ENCODE measurements at places on chromosomes 12 and 14.

DNA sequence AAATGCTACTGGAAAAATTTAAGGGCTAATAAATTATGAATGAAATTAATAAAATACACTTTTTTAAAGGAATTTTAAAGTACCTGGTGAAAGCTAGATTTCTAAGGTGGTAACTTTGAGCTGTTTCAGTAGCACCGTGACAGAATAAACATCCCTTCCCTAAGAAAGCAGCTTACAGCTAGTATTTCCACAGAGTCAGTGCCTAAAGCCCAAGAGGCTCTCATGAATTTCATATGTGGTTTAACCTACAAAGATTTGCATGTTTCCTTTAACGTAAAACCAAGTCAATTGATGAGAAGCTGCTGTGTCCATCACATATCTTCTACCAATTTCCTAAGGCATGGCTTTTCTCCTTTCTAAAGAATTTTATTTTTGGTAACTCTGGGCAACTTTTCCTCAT, 56.8 kb downstream of the IFNG start:
- no peak for DNase-seq

DNA sequence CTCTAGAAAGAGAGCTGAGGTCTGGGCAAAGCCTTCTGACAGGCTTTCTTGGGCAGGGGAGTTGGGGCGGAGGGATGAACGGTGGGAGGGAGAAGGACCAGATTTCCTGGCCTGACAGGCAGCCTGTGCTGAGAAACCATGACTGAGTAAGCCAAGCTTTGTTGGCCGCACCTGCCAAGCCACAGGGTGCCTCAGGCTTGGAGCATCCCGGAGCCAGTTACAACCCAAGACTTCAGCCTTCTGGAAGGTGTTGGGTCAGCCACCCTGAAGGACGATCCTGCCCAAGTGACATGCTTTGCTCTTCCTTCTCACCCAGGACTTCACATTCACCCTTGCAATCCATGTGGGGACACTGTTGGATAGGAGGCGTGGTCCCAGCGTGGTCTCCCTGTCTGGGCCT, 21.0 kb upstream of the AQP2 start:
- DNase-seq, result no peak

DNA sequence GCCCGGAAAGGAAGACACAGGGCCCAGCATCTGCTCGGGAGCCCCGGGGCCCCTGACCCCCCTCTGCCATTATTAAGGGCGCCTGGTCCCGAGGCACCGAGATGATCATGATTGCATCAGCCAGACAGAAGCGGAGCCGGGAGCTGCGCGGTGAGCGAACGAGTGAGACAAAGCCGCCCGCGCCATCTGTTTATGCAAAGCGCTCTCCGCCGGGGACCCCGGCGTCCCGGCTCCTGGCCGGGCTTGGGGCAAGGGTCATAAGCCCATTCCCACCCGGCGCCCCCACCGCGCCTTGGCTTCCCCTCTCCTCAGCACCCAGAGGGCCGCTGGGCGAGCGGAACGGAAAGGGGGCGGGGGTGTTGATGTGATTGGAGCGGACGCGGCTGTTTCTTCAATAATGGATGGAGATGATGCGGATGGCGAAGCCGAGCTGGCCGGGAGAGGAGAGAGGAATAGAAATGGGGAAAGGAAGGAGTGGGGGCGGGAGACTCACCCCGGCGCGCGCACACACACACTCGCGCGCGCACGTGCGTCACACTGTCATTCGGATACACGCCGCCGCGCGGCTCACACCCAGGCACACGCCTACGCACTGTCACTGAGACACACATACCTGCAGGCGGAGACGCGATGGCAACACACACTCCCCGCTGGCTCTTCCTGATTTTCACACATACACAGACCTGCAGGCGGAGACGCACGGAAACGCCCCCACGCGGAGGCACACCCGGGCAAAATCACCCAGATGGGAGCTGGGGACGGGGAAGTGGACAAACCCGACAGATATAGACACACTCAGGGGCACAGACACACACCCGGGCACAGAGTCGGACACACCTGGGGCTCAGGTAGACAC, 10.7 kb downstream of the STAC3 start:
- DNase-seq, result no peak

DNA sequence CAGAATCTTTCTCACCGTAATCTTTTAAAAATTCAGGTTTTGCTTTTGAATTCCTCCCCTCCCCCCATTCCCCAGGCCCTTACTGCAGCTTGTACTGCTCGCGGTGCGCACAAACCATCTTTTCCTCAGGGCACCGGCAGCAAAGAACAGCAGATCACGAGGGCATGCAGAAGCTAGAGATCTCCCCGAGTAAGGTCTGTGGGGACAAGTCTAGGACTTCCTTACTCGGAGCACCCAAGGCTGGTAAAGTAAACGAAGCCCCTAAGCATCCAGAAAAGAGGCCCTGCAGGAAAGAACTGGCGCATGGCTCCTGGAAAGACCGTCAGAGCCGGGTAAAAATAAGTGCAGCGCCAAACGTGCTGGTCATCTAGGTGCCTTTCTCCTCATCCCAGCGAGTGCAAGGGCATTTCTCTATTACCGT, 727 bp downstream of the LDHB start:
- peak; percentile 60 for DNase-seq

GRCh38 chr14:72745546-72745945, 148.4 kb downstream of the DPF3 start:
- no peak for DNase-seq

DNA sequence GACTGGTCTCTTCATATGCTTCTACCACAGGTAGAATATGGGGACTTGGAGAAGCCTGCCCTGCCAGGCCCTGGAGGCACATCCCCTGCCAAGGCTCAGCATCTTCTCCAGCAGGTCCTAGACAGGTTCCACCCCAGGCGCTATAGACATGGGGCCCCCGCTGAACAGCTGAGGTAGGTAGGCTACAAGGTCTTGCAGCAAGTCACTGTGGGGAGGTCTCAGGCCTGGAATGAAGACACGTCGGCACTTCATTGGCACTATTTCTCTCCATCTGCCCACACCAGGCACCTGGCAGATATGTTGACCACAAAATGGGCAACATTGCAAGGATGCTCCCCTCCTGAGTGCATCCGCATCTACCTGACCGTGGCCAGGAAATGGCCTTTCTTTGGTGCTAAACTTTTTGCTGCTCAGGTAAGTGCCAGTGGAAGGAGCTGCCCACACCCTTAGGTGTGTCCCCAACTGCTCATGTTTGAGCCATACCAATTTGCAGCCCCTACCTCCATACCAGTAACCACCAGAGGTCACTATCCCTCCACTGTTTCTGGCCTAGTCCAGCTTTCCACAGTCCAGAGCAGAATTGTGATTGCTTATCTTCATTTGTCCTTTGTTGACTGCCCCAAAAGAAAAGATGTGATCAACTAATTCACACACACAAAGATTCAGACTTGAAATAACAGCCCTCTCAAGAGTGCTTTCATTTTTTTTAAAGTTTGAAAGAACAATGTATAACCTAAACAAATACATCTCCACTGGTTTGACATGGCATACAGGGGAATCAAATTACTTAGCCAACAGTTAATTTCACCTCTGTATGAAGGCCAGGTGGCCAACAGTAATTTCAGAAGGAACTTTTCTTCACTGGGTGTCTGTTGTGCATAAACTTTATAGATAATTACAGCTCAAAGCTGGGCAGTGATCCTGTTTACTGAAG, 16.1 kb downstream of the PIGH start:
- DNase-seq, result no peak

- no peak for DNase-seq
These were observed 25.0 kb downstream of the KIF21A start for GRCh38 chr12:39417916-39418315.

DNA sequence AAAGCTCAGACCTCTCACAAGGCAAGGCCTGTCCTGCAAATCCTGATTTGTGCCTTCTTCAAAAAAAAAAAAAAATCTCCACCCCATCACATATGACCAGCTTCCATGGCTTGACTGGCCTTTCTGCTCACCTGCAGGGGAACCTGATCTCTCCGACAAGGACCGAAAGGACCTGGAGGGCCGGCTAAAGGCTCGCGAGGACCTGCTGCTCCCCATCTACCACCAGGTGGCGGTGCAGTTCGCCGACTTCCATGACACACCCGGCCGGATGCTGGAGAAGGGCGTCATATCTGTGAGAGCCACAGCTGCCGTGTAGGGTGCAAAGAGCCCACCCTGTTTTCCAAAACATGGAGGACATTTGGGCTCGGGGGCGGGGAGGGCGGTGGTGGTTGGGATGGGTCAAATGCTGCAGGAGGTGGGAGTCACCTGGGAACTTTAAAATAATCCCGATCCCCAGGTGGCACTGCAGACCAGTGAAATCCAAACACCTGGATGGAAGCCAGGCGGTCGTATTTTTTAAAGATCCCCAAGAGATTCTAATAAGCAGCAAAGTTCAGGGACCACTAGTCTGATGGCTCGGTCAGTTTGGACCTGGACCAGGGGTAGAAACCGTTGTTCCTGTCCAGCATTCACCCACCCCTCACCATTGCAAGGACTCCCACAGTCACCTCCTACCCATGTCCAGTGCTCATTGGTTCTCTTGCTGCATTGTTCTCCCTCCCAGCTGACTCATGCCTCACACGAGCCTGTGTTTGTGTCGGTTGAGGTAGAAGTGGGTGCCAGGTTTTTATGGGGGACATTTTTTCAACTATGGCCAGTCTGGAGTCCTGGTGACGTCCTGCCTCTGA, 44.8 kb downstream of the FOXN4 start:
- peak; percentile 12 for DNase-seq

GRCh38 chr12:101901777-101902176, 24.4 kb downstream of the DRAM1 start:
- DNase-seq, result no peak

DNA sequence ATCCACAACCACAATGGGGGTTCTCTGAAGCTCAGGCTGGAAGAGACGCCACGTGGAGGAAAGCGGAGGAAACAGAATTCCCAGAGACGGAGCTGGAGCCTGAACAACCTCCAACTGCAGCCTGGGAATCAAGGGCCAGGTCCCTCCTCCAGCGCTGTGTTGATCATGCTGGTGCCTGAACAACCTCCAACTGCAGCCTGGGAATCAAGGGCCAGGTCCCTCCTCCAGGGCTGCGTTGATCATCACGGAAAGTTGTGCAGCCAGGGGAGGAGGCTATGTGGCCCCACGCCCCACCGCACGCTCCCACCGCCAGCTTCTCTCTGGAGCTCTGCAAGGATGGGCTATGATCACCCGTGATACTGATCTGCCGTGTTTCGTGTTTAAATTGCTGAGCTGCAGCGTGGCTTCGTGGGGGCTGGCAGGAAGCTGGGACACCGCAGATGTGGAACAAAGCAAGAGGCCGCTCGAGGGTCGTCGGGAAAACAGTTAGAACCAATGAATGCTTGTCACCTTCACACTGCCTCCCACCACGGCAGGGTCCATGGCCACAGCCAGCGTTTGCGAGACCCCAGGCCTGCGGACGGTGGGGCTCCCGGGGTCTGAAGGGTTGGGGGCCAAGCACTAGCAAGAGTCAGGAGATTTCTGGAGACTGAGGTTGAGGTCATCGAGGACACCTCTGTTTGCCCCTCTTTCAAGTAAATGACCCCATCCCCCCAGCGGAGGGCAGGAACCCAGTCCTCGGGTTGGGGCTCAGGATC, 51.8 kb upstream of the FBRSL1 start:
- DNase-seq, result no peak

- DNase-seq, result no peak
These were observed 527.7 kb downstream of the FUT8 start for GRCh38 chr14:65940056-65940735.

DNA sequence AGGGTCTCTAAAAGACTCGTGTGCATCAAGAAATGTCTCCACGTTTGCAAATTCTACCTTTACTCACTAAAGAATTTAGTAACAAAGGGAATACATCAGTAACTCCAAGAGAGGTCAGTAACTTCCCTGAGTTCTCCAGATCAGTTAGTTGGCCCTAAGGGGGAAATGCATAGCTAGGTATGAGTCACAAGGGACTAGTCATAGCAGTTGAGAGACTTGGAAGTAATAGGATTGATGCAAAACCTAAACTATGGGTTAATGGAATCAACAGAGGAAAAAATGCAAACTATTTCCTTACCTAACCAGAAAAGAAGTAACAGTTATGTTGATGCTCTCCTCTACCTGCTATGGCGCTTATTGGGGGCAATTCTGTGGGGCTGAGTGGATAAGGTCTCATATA, 148.8 kb upstream of the GARIN6 start:
- DNase-seq, result no peak

GRCh38 chr12:69821456-69822159, 3.4 kb upstream of the MYRFL start:
- DNase-seq, result no peak

DNA sequence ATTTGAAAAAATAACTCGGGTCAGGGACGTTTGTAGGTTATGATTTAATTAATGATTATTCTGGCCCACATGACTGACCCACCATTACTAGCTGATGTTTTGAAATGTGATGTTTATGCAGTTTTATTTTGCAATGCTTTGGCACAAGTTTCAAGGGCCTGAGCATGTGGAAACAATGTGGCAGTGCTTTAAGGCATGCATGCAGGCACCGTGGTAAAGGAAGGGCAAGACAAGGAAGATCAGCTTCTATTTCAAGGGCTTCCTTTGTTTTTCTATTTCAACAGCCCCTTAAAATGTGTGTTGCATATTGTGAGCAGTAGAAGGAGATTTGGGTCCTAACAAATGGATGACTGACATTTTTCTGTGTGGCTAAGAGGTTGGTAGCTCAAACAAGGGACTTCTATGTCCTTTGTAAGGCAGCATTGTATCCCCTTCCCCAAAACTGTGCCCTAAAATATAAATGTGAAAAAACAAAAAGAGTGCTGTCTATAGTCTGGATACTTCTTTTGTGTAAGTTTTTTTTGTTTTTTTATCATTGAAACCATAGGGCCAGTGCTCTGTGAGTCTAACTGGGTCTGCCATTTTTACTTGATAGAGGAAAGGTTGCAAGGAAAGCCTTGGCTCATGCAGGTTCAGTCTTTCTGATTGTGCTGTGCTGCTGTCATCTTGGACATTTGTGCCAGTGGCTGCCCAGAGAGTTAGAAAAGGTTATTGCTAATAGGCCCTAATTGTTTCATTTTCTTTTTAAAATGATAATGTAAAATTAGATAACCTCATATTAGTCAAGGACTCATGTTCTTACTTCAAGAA, 103.5 kb downstream of the FGD4 start:
- no peak for DNase-seq

DNA sequence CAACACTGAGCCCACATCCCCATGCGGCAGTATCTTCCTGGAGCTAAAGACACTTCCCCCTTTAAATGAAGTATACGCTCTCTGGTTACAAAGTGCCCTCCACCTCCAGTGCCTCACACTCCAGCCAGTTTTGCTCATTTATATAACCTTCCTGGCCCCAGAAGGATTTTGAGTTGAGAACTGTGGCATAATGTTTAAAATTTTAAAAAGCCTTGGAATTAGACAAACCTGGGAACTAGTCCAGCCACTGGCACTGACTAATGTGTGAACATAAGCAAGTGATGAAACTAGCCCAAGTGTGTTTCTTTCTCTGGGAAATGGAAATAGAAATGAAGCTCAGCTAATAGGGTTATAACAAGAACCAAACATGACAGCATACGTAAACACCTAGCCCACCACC, 723.7 kb upstream of the USP15 start:
- DNase-seq, result no peak

GRCh38 chr14:94614802-94615201, 2.6 kb downstream of the SERPINA3 start:
- DNase-seq, result no peak

DNA sequence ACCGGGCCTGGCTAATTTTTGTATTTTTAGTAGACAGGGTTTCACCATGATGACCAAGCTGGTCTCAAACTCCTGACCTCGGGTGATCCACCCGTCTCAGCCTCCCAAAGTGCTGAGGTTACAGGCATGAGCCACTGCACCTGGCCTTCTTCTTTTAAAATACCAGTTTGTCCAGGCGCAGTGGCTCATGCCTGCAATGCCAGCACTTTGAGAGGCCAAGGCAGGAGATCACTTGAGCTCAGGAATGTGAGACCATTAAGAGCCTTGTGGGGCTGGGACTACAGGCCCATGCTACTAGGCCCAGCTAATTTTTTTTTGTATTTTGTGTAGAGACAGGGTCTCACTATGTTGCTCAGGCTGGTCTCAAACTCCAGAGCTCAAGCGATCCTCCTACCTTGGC, 8.1 kb upstream of the PEBP1 start:
- DNase-seq, result no peak

All from hypothalamus (tissue), 51 donors.